ENCODE measurements at places on chromosomes 3 and 15.

- DNase-seq: no peak
Observed at GRCh38 chr3:128807186-128807830, 72.1 kb upstream of the ACAD9 start.

DNA sequence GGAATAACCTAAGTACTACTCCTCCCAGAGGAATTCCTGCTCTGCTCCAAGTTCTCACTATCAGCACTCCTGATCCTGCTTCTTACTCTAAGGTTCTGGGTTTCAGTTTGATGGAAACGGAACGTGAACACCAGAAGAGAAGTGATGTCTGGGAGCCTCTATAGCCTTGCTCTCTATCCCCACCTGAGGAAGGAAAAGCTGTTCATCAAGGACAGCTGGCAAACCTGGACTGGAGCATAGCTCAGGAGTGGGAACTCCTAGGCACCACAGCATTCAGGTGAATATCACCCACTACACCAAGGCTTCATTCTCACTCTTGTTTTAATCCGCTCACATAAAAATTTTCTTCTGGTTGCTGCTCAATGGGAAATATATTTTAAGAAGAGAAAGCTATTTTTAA lies 13.0 kb upstream of the CADPS start:
- DNase-seq: no peak

DNA sequence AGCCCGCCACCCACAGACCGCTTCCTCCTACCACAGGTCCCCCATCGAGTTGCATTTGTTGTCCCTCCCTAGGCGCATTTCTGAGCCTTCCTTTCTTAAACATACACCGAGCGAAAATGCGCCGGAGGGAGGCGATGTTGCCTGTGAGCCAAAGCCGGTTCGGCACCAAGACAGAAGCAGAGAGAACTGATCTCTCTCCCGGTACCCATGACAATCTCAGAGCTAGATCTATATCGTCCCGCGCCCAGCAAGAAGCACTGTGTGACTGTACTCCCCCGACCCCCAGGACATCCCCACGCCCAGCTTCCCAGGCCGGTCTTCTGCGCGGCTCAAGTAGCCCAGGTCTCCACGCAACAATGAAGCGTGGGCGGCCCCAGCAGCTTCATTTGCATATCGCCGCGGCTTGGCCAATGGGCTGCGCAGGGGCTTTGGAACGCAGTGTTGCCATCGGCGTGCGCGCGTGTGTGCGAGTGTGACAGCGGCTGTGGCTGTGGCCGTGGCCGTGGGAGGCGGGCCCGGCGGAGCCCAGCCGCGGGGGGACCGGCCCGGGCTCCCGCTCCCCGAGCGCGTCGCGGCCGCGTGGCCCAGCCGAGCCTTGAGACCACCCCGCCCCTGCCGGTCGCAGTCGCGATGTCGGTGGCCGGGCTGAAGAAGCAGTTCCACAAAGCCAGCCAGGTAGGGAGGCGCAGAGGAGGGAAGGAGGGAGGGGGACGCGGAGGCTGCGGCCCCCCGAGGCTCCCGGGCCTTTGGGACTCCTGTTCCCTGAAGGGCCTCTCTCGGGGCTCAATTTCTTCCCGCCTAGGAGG lies at the start of gene SH3GL3:
Gene SH3GL3 (plus strand): TSS at position 438 of the 806 bp plus-strand sequence. CDS start 193 bp downstream, at position 631.
- no peak for DNase-seq

DNA sequence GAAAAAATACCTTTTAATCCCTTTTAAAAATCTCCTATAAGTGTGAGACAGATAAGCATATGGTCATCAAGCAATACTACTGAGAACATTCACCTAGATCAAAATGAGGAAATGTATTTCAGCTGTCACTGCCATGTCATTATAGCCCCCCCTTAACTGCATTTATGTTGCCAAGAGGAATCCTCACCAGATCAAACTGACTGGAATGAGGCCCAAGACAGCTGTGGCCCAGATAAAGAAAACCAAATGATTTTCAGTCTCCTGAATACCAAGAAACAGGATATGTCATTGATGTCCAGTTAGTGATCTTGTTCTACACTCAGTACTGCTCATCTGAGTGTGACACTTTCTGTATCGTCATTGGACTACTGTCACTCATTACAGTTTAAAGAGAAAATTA lies 35.1 kb upstream of the CPB1 start:
- no peak for DNase-seq

DNA sequence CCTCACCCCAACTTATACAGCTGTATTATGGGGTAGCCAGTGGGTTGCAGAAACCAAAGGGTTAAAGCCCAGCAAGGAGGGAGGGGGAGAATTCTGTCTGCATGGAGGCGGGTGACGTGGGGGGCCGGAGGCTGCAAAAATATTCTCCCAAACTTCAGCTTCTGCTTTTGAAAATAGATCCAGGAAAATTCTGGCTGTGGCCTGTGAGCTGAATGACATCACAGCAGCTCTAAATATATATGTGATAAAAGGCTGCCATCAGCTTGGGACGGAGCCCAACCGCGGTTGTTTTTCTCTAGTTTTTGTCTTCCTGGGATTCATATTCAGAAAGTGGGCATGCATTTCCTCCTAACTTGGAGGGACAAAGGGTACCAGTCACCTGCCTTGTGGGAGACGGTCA lies 27.6 kb downstream of the MAPKAPK3 start:
- no peak for DNase-seq

DNA sequence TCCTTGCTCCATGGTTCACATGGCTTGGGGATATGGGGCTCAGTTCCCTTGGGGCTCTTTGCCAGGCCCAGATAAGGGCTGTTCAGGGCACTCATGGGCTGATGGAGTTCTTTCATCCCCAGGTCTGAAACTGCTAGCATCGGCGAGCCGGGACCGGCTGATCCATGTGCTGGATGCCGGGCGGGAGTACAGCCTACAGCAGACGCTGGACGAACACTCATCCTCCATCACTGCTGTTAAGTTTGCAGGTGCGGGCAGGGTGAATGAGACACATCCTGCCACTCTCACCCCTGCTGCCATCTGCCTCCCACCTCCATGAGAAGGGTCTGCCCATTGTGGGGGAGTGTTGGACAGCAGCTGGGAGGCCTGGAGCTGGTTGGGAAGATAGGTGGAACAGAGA lies 11.1 kb upstream of the JMJD7 start:
- DNase-seq: no peak

DNA sequence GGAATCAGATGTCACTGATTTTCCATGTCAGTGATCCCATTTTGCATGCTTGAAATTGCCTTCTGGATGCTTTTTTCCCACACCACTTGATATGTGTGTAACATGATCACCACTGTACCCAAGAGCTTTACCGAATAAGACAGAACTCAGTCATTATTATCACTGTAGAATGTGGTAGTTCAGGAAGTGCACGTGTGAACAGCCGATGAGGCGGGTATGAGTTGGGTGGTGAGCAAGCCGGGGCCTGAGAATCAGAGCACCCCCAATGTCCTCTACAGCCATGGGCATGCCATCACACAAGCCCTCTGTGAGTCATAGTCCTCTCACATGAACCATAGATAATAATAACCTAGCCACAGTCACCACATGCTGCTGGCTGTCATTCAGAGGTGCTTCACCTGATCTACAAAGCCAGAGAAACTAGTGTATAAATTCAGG lies 470.8 kb downstream of the SOX2 start:
- DNase-seq: no peak

GRCh38 chr3:38576131-38576525 lies 73.4 kb downstream of the SCN5A start:
- DNase-seq: no peak

GRCh38 chr3:195828762-195829161 lies 17.0 kb upstream of the MUC4 start:
- DNase-seq: no peak

- no peak for DNase-seq
Observed at GRCh38 chr3:46619845-46620778, 7.8 kb downstream of the FAM240A start.

GRCh38 chr3:43489930-43490329 lies 131.9 kb downstream of the ANO10 start:
- no peak for DNase-seq

DNA sequence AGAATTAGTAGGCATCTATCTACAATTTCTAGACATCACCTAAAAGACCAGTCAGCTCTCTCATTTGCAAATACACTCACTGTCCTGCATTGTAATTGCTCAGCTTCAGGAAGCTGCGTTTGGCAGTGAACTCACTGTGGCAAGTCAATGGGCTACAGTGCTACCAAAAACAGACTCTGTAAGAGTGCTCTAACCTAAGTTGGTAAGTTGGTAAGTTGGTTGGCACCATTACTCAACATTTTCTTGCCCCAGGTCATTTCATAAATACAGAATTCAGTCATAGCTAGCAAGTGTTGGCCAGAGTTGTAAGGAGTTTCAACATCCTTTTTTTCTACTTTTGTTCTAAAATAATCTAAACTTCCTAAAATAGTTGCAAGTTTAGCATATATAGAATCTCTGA lies 466.3 kb downstream of the NAALADL2 start:
- DNase-seq: no peak

DNA sequence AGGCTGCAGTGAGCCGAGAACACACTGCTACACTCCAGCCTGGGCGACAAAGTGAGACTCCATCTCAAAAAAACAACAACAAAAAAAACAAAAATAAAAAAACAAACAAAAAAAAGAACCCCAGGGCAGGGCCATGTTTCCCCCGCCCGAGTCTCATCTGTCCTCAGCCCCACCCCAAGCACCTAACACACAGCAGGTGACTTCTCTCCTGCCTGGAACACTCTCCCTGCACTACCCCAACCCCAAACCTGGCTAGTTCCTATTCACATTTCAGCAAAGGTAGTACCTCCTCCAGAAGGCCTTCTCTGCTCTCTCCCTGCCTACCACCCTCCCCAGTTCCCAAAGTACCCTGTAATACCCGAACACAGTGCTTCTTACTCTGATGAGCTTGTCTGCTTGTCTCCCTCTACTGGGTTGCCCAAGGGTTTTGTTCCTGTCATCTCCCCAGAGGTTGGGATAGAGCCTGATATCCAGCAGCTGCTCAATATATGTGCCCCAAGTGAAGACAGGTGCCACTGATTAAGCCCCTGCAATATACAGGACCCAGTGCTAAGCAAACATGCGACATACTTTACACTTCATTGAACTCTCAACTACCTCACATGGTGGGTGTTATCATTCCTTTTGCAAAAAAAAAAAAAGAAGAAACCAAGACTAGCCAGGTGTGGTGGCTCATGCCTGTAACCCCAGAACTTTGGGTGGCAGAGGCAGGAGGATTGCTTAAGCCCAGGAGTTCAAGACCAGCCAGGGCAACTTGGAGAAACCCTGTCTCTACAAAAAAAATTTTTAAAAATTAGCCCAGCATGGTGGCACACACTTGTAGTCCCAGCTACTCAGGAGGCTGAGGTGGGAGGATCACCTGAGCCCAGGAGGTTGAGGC lies 103.6 kb downstream of the DAPK2 start:
- DNase-seq: no peak

- no peak for DNase-seq
Observed at GRCh38 chr3:71577011-71577410, 6.5 kb downstream of the FOXP1 start.

DNA sequence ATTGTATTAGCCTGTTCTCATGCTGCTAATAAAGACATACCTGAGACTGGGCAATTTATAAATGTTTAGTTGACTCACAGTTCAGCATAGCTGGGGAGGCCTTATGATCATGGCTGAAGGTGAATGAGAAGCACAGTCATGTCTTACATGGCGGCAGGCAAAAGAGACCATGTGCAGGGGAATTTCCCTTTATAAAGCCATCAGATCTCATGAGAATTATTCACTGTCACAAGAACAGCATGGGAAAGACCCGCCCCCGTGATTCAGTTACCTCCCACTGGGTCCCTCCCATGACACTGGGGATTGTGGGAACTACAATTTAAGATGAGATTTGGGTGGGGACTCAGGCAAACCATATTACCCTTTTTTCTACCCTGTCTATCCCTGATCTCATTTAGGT lies 51.5 kb upstream of the MYZAP start:
- no peak for DNase-seq

DNA sequence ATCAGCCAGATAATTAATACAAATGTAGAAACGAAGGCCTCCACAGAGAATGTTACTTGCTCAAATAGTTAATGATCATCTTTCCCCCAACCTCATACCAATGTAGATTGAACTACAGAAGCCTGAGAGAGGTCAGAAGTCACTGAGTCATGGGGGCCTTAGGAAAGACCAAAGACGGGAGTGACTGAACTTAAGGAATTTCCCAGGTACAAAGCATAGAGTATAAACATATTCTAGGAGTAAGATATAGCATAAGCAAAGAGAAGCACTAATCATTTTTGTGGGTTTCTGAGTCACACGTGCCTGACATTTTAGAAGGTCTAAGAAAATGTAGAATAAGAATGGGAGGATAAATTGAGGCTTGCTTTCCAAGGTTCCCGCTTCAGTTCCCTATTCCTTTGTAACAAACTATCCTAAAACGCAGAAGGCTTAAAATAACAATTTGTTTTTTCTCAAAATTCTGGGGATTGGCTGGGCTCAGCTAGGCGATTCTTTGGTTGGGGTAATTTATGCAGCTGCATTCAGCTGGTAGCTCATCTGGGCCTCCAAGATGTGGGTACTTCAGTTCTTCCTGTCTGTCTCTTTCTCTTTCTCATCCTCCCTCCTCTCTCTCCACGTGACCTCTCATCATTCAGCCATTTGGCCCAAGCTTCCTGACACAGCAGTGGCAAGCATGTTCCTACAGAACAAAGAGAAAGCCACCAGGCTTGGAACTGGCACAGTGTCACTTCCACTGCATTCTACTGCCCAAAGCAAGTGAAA lies 422.6 kb downstream of the FOXP1 start:
- DNase-seq: no peak

DNA sequence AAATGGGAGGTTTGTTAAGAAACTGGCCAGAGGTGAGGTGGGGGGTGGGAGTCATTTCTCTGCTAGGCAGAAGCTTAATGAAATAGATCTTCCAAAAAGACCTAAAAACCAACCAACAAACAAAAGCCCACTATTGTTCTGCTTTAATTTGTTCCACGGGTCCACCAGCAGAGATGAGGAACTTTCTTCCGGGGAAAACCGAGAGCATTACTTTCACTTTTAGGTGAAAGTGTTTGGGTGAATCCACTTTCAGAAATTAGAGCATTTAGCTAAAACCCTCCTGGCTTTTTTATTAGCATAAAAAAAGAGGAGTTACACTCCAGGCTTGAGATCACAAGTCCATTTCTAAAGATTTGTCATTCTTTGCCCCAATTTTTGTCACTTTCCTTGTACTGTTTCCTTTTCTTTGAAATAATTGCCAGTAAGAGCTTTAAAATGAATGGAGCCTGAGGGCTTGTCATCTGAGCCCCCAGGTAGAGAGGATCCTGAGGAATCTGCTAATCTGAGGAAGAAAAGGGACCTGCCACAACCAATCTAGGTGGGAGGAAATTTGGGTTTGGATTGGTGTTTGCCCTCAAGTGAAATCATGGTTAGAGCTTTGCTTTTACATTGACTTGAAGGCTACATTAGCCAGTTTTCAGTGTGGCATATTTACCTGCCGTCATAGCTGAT lies 667.6 kb downstream of the NAALADL2 start:
- DNase-seq: no peak

- no peak for DNase-seq
Observed at GRCh38 chr3:144332868-144333267, 361.2 kb downstream of the DIPK2A start.

GRCh38 chr15:68208636-68209240 lies 3.6 kb upstream of the CALML4 start:
- no peak for DNase-seq

GRCh38 chr3:127373441-127374085 lies 85.7 kb upstream of the PRR20G start:
- no peak for DNase-seq
